Esophagus squamous epithelium (tissue), 5 donors: ENCODE measurements at places on chromosomes 6 and 20. TPM values are rescaled to one million over a fixed set of nuclear protein-coding genes. Genes with fewer than 3 reads are reported as not detected.

The C6orf58 gene
- not detected for total RNA-seq

GRCh38 chr20:41714030-41714429 lies 95.9 kb upstream of the CHD6 start:
- no peak for DNase-seq
- no peaks in the 10 kb centered on the region for H3K27me3 ChIP-seq
- no peak overlapping the region for H3K27ac ChIP-seq
- no peaks in the 10 kb centered on the region for H3K4me1 ChIP-seq

The GPLD1 gene
- 0.27 TPM for total RNA-seq

DNA sequence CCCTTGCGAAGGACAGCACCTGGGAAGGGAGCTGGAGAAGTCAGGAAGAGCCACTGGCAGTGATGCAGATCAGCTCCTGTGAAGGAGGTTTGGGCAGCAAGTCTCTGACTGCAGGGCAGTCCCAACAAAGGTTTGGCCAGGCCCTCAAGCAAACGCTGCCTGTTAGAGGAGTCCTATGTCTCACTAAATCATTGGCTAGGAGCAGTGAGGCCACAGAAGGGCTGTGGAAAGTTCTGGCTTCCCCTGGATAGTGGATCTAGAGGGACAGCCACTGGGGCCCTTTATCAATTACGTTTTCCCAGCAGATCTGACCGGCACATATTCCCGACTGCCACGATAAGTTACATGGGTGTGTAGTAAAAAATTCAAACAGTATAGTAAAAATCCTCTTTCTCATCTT lies 2.5 kb downstream of the TTPAL start:
- no peaks in the 10 kb centered on the region for H3K27me3 ChIP-seq
- DNase-seq: no peak
- H3K36me3 ChIP-seq: peaks cover 8% of the 10 kb centered on the region
- peaks cover 3% of the 10 kb centered on the region for H3K4me1 ChIP-seq
- no peak overlapping the region for H3K4me3 ChIP-seq
- no peak overlapping the region for H3K27ac ChIP-seq

GRCh38 chr6:28383235-28384142 lies 16.1 kb downstream of the ZSCAN12 start:
- H3K4me3 ChIP-seq: peak overlapping the region; percentile 50
- H3K4me1 ChIP-seq: no peaks in the 10 kb centered on the region
- peak overlapping the region; percentile 63 for H3K27ac ChIP-seq
- H3K27me3 ChIP-seq: no peaks in the 10 kb centered on the region
- DNase-seq: peak; percentile 52
- H3K36me3 ChIP-seq: no peaks in the 10 kb centered on the region

- H3K27ac ChIP-seq: no peak overlapping the region
- peaks cover 23% of the 10 kb centered on the region for H3K36me3 ChIP-seq
- no peaks in the 10 kb centered on the region for H3K4me1 ChIP-seq
- DNase-seq: no peak
These were observed 76.1 kb downstream of the ITCH start for GRCh38 chr20:34439168-34439567.
